ENCODE measurements at places on chromosomes 6 and 20.

- no peak overlapping the region for H3K4me3 ChIP-seq
- no peak overlapping the region for H3K27ac ChIP-seq
- DNase-seq = no peak
- 0 out of 2 replicates have a peak, but pooled peaks cover 6% of the 10 kb centered on the region for H3K27me3 ChIP-seq
- no peaks in the 10 kb centered on the region for H3K36me3 ChIP-seq
Measured at GRCh38 chr20:59724457-59725366, 120.4 kb downstream of the PHACTR3 start.

GRCh38 chr6:53847796-53848314 lies 53.0 kb downstream of the LRRC1 start:
- no peak overlapping the region for H3K4me3 ChIP-seq
- no peaks in the 10 kb centered on the region for H3K36me3 ChIP-seq
- H3K4me1 ChIP-seq = no peaks in the 10 kb centered on the region
- no peak for DNase-seq
- no peak overlapping the region for H3K27ac ChIP-seq

DNA sequence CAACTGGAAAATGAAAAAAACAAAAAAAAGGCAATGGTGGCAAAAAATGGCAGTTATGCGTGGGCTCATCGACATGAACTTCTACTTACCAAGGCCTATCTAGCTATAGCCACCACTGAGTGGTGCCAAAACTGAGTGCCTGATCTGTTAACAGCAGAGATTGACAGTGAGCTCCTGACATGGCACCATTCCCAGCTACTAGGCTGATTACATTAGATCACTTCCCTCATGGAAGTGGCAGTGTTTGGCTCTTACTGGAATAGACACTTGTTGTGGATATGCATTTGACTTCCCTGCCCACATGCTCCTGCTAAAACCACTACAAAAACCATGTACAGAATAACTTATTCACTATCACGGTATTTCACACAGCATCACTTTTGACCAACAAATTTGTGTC lies 216.1 kb upstream of the SGK1 start:
- H3K27ac ChIP-seq = no peak overlapping the region
- H3K27me3 ChIP-seq = no peaks in the 10 kb centered on the region
- no peaks in the 10 kb centered on the region for H3K36me3 ChIP-seq
- no peak for DNase-seq
- peaks cover 30% of the 10 kb centered on the region for H3K4me1 ChIP-seq

DNA sequence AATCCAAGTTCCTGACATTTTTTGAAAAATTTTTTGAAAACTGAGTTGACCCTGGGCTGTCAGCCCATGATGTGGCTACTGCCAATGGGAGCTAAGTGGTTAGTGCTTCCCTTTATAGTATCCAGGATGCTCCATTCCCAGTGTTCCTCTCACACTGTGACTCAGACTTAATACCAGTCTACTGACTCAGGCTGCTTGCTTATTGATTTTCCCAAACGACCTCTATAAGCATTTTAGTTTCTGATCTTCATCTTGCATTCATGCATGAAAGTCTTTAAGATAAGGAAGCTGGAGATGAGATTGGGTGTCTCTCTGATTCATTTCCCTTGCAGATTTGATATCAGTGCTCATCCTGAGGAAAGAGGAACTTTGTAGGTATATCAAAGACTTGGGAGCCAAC lies 560.0 kb downstream of the TBC1D32 start:
- DNase-seq = peak; percentile 62
- no peaks in the 10 kb centered on the region for H3K36me3 ChIP-seq
- H3K27me3 ChIP-seq = no peaks in the 10 kb centered on the region
- H3K4me1 ChIP-seq = peaks cover 22% of the 10 kb centered on the region
- peak overlapping the region; percentile 28 for H3K27ac ChIP-seq
- H3K4me3 ChIP-seq = peak overlapping the region; percentile 18

GRCh38 chr20:11247046-11248010 lies 573.5 kb upstream of the JAG1 start:
- H3K27me3 ChIP-seq = no peaks in the 10 kb centered on the region
- H3K4me3 ChIP-seq = no peak overlapping the region
- H3K4me1 ChIP-seq = no peaks in the 10 kb centered on the region
- DNase-seq = no peak
- no peaks in the 10 kb centered on the region for H3K36me3 ChIP-seq

GRCh38 chr6:107871016-107871415 lies 46.9 kb upstream of the SCML4 start:
- H3K36me3 ChIP-seq = peaks cover 7% of the 10 kb centered on the region
- H3K4me3 ChIP-seq = no peak overlapping the region
- no peaks in the 10 kb centered on the region for H3K27me3 ChIP-seq
- no peaks in the 10 kb centered on the region for H3K4me1 ChIP-seq
- H3K27ac ChIP-seq = no peak overlapping the region

- no peaks in the 10 kb centered on the region for H3K4me1 ChIP-seq
- no peak overlapping the region for H3K4me3 ChIP-seq
- H3K36me3 ChIP-seq = no peaks in the 10 kb centered on the region
Measured at GRCh38 chr6:157699777-157700636, 123.0 kb upstream of the SNX9 start.

GRCh38 chr20:10255846-10256245 lies 37.2 kb downstream of the SNAP25 start:
- no peak overlapping the region for H3K4me3 ChIP-seq
- no peaks in the 10 kb centered on the region for H3K4me1 ChIP-seq
- no peak for DNase-seq
- no peaks in the 10 kb centered on the region for H3K36me3 ChIP-seq
- no peak overlapping the region for H3K27ac ChIP-seq

- H3K27ac ChIP-seq = no peak overlapping the region
- peaks cover 7% of the 10 kb centered on the region for H3K4me1 ChIP-seq
- DNase-seq = no peak
- H3K36me3 ChIP-seq = no peaks in the 10 kb centered on the region
- no peak overlapping the region for H3K4me3 ChIP-seq
- no peaks in the 10 kb centered on the region for H3K27me3 ChIP-seq
Measured at GRCh38 chr6:110399219-110400071, 15.9 kb downstream of the DDO start.

DNA sequence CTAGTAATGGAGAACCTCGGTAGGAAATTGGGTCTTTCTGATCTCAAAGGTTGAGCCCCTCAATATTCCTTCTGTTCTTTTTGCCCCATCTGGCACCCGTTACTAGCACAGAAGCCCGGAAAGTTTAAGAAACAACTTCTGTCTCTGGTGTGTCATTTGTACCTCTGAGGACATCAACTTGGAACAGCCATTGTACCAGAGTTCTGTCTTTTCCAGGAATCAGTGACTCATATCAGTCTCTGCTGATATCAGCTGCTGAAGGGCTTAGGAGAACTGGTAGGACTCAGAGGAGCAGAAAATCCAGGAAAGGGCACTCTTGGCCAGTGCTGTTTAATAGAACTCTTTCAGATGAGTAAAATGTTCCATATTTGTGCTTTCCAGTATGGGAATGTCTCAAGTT lies 78.3 kb upstream of the CHD6 start:
- no peak overlapping the region for H3K4me3 ChIP-seq
- H3K27ac ChIP-seq = no peak overlapping the region
- H3K36me3 ChIP-seq = no peaks in the 10 kb centered on the region
- H3K4me1 ChIP-seq = peaks cover 5% of the 10 kb centered on the region
- no peaks in the 10 kb centered on the region for H3K27me3 ChIP-seq

DNA sequence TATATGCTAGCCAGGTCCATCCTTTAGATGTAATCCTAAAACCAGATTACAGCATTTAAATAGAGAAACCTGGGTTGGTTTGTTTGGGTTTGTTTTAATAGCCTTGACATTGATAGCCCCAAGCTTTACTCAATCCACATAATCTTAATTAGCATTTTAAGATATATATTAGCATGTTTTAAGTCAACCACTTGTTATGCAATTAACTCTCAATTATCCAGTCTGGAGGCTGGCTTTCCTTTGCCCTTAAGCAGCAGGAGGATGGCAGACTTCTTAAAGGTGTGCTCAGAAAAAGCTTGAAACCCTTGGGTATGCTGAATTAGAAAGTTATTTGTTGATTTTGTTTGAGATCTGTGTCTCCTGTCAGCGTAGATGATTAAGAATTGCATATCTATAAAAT lies 46.3 kb upstream of the SMIM28 start:
- H3K36me3 ChIP-seq = no peaks in the 10 kb centered on the region
- DNase-seq = no peak
- H3K27me3 ChIP-seq = no peaks in the 10 kb centered on the region
- no peaks in the 10 kb centered on the region for H3K4me1 ChIP-seq

DNA sequence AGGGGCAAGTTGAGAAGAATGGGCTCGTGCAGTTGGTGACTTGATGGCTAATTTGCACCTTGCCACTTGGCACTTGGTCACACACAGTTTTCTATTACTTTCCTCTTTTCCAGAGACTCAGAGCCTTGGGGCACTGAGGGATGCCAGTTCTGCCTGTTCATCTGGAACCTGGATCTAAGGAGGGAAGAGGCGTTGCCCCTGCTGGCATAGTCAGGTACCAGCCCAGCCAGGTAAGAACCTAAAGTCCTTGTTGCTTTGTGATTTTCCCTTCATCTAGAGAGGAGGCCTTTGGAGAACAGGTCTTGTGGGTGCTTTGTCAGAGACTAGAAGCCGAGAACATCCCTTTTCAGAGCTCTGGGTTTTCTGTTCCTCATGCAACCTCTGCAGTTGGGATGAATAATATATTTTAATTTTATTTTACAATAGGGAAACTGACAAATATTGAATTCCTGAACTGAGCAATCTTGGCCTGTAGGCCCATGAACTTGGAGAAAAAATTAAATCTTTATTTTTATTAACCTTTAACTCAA lies 11.4 kb downstream of the SYTL3 start:
- H3K36me3 ChIP-seq = no peaks in the 10 kb centered on the region
- no peak for DNase-seq
- no peak overlapping the region for H3K27ac ChIP-seq

GRCh38 chr6:55886185-55886836 lies 10.9 kb upstream of the BMP5 start:
- no peak overlapping the region for H3K4me3 ChIP-seq
- H3K27me3 ChIP-seq = 0 out of 2 replicates have a peak, but pooled peaks cover 16% of the 10 kb centered on the region
- H3K36me3 ChIP-seq = no peaks in the 10 kb centered on the region

DNA sequence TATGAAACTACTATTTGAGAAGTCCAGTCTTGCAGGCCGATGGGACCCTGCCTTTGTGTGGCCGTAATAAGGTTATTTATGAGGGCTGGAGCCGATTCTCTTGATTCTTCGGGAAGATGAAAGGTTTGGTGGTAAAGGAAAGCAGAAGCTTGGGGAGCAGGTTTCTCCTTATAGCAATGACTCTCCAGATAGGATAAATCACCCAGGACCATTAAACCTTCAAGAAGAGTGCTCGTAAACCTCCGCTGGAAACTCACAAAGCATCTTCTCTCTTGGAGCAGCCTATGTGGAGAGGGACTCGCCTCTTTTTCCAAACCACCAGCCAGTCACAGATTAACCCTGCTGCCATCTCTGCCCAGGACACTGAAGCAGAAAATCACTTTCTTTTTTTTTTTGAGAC lies 69.6 kb upstream of the SALL4 start:
- no peaks in the 10 kb centered on the region for H3K27me3 ChIP-seq
- DNase-seq = no peak
- H3K4me3 ChIP-seq = no peak overlapping the region

DNA sequence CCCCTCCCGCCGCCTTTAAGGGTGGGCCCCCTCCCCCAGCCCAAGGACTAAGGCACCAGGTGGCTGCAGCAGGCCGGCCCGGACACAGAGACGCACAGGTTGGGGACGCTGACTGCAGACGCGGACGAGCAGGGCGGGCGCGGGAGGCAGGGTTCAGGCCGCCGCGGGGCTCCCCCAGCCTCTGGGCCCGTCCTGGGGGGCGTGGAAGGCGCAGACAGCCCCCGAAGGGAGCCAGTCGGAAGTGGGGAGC lies 9.3 kb downstream of the DUSP15 start:
- H3K4me1 ChIP-seq = peaks cover 15% of the 10 kb centered on the region
- no peak for DNase-seq
- H3K27ac ChIP-seq = peak overlapping the region; percentile 30
- peak overlapping the region; percentile 71 for H3K4me3 ChIP-seq
- H3K36me3 ChIP-seq = no peaks in the 10 kb centered on the region

DNA sequence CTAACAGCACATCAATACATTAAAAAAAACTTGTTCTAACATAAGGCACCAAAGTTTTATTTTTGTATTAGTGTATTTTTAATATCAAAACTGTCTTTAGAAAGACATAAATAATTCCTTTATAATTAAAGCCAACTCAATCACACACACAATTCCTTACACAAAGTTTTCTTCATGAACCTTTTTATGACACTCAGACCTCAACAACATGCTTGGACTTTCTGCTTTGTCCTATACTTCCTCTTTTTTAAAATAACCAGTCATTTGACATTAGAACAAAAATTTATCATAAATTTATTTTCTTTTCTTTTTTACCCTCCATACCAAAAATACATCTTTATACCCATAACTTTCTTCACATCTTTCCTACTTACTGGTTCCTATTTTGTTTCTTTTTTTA lies 292.0 kb upstream of the ARID1B start:
- no peaks in the 10 kb centered on the region for H3K36me3 ChIP-seq
- no peaks in the 10 kb centered on the region for H3K4me1 ChIP-seq
- DNase-seq = no peak

DNA sequence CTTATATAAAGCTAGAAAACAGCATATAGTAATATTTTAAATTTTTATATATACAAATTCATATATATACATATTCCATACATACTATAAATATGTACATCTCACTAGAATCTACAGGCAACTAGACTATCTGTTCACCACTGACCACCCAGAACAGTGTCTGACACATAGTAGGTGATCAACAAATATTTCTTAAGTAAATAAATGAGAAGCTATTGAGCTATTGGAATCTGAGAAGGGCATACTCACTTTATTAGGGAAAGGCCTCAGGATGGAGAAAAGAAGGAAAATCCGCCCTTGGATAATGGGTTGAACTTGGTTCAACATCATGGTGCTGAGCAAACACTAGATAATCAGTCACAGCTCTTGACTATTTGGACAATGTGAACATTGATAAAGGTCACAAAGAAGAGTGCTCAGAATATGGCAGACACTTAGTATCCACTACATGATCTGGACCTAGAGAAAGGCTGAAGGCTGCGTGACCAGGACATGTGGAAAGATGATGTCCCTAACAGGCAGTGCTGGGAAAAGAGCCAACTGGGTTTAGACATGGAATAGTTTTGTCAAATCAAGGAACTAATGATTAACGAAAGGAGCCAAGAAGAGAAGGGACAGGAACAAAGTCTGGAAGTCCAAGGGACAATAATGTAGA lies 186.1 kb downstream of the TASP1 start:
- H3K4me1 ChIP-seq = no peaks in the 10 kb centered on the region
- H3K27ac ChIP-seq = no peak overlapping the region
- H3K4me3 ChIP-seq = no peak overlapping the region
- no peaks in the 10 kb centered on the region for H3K27me3 ChIP-seq
- H3K36me3 ChIP-seq = no peaks in the 10 kb centered on the region

- no peak for DNase-seq
- H3K36me3 ChIP-seq = no peaks in the 10 kb centered on the region
- no peaks in the 10 kb centered on the region for H3K4me1 ChIP-seq
- H3K27ac ChIP-seq = no peak overlapping the region
Measured at GRCh38 chr6:3312604-3313231, 54.0 kb downstream of the PSMG4 start.

DNA sequence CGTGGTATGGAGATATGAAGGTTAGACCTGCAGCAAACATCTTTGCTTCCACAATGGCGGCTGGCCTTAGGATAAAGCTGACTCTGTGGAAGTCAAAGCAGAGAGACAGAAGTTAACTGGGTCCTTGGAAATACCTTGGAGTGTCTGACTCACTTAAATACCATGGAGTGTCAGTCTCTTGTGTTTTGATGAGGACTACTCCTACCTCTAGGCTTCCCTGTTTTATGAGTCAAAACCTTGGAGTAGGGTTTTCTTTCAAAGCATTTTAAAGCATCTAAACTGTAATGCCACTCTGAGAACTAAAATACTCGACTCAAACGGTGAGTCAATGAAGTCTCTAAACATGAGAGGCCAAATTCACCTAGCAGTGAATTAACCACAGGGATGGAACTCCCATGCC lies 329.1 kb downstream of the SAMD5 start:
- H3K4me1 ChIP-seq = no peaks in the 10 kb centered on the region
- no peaks in the 10 kb centered on the region for H3K36me3 ChIP-seq
- H3K27me3 ChIP-seq = no peaks in the 10 kb centered on the region
- H3K4me3 ChIP-seq = no peak overlapping the region
- no peak for DNase-seq
